ENCODE measurements at places on chromosomes 6 and 20.

GRCh38 chr6:83613378-83613777 is 95.5 kb downstream of the SNAP91 start:
- no peak for DNase-seq

DNA sequence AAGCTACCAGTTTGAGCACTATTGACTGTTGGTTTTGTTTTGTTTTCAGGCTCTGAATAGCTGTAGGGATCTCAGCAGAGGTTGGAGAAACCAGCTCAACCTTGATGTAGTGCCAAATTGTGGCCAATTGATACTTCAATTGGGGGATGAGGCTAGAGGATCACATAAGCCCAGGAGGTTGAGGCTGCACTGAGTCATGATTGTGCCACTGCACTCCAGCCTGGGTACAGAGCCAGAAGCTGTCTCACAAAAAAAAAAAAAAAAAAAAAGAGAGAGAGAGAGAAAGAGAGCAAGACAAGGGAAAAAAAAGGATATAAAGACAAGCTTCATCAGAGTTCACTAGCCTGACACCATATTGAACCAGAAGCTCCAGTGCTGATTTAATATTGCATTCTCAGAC is 702.1 kb downstream of the FRK start:
- DNase-seq = no peak

GRCh38 chr6:53179961-53180651 is 31.5 kb upstream of the GCM1 start:
- DNase-seq = no peak

DNA sequence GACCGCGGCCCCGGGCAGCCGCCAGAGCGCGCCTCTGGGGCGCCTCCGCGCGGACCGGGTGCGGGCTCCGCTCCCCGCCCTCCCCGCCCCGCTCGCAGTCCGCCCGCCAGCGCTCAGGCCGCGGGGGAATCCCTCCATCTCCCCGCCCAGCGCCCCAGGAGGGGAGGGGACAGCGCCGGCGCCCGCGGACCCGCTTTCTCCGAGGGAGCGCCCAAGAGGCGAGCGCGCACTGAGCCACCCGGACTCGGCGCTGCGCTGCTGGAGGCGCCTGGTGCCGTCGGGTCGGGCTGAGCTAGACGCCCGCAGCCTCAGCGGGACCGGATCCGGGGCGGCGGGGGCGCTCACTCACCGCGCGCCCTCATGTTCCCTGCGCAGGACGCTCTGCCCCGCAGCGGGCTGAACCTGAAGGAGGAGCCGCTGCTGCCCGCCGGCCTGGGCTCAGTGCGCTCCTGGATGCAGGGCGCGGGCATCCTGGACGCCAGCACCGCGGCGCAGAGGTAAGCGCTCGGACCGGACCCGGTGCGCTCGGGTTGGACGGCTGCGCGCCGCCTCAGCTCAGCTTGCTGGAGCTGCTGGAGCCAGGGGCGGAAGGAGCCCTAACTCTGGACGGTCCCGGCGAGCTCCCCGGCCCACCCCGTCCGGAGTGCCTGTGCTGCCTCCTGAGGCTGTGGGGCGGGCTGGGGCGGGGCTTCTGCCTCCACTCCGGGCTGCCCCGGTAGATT is 867 bp downstream of the EBF4 start:
- DNase-seq = peak; percentile 33

DNA sequence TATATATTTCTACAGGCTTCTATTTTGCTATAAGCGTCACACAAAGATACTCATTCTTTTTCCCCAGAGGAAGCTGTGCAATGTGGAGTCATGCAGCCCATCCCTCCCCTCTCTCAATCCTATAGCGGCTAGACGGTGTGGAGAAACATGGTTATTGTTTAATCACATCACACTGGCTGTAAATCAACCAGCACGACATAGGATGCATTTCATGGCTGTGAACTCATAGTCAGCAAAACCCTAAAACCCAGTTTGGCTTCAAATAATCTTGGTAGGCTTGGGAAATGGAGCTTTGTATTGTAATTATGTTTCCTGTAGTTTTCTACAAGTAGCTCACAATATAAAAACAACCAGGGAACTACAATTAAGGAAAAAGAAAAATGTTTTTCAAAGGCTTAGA is 16.8 kb downstream of the FOXC1 start:
- no peak for DNase-seq

DNA sequence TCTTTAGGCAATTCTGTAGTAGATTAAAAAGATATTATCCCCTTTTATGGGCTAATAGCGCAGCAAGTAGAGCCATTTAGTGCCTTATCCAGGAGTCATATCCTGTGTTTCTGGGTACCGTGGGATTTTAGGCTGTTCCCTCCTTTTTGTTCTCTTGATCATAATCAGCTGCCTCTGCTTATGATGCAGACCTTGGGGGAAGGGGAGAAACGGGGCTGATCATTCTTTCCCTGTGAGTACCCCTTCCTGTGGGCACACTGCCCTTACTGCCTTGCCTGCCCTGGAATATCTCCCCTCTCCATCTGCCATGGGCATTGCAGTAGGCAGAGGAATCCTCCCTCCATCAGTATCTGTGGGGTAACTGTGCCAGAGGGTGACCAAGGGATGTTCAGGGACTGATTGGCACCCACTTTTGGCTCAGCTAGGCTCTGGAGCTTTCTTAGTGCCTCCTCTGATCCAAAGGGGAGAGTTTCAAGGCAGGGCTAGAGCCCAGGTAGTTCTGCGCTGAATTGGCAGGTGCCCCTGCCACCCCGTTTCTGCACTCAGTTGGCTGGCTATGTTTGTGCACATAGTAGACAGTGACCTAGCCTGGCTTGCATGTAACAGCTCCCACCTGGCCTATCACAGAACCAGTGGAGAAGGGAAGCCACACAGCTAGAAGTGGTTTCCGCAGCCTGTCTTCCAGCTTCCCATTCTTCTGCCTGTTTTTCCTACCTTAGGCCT is 103.3 kb downstream of the FIG4 start:
- DNase-seq = no peak

GRCh38 chr6:43435682-43436437 is 8.5 kb downstream of the ABCC10 start:
- no peak for DNase-seq

- DNase-seq = no peak
Measured at GRCh38 chr6:138510093-138510492, 10.8 kb upstream of the NHSL1 start.

DNA sequence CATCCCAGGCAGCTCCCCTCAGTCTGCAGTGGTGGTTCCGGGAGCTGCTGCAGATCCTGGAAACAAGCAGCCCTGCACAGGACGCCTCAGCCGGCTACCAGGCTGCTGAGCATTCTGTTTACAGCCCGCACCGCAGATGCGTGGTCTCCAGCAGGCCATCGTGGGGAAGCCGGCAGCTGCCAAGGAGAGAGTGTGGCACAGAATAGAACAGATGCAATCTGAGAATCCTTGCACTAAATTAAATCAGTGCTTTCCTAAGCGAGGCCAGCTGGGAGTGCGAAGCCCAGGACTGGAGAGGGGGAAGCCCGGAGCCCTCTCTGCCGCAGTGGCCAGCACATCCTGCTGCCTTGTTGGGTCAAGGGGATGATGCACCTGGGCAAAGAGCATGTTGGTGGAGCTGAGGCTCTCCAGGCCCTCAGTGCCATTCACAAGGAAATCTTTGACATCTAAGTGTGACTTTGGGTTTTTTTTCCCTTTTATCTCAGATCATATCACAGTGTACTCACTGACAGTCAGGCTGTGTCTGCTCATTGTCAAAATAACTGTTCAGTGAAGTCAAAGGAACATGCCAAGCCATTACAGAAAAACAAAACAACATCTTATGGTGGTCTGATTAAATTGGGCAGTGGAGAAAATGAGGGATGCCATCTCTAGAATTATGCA is 118.1 kb downstream of the SYNDIG1 start:
- DNase-seq = no peak

GRCh38 chr20:46128310-46129151 is 10.4 kb downstream of the CD40 start:
- no peak for DNase-seq

DNA sequence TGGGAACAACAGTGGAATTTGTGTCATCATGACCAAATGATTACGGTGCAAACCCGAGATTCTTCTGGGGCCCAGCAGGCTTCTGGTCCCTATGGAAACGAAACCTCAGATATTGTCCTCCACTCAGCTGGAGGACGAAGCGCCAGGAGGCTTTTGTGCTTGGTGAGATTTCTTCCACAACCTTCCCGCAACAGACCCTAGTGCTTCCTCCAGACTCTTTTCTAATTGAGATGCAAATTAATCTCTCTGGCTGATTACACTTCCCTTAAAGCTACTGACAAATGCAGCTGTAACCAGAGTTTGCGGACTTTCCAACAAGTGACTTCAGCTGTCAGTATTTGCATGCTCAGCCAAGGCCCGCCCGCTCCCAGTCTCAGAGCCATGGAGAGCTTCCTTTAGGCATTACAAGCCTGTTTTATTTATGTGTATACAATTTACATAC is 96.0 kb downstream of the INSM1 start:
- no peak for DNase-seq

DNA sequence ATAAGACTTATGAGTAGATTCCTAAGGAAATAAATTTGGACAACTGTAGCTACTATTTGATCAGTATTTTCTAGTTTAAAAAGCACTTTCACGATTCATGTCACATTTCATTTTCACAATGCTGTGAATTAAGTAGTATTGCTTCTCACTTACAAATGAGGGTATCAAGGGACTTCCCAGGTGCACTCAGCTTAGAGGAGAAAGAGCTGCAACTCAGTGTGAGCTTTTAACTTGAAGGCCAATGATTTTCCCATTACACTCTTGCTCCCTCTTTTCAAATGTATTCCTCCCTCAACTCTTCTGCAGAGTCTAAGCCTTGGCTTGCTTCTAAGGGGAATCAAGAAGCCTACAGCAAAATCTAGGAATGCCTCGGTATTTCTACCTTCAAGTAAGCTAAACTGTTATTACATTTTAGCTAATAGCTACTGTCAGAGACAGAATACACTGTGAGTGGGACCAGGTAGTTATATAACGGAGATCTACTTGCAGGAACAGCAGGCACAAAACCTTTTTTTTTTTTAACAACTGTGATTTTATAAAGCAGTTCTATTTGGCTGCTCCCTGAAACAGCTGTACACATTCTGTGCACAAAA is 339.0 kb downstream of the SYNE1 start:
- no peak for DNase-seq

- DNase-seq = no peak
Measured at GRCh38 chr6:41341580-41341979, 6.2 kb downstream of the NCR2 start.

- no peak for DNase-seq
Measured at GRCh38 chr6:123804787-123805540, 1.3 kb downstream of the NKAIN2 start.

DNA sequence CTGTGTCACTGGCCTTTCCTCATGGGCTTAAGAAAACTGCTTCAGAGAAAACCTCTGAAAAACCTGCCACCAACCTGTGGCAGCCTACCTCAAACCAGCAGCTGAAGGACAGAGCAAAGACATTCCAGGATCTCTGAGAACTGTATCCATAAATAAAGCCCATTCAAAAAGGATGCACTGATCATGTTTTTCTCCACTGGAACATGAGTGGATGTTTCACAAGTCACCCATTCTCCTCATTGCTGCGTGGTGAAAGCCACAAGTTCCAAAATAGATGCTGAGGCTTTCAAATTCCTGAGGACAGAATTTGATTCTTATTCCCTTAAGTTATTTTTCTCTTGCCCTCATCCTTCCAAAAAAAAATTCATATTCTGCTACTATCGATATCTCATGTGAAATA is 280.6 kb downstream of the KHDC1L start:
- DNase-seq = no peak

DNA sequence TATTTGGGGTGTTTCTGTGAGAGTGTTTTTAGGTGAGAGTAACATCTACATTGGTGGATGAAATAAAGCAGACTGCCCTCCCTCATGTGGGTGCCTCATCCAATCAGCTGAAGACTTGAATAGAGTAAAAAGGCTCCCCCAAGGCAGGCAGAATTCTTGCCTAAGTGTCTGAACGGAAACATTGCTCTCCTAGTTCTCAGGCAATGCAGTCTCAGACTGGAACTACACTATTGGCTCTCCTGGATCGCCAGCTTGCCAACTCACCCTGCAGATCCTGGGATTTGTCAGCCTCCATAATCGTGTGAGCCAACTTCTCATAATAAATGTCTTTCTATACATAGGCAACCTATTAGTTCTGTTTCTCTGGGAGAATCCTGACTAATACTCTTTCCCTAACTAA is 5.5 kb upstream of the TMEM170B start:
- no peak for DNase-seq

- no peak for DNase-seq
Measured at GRCh38 chr20:61125546-61126180, 126.4 kb upstream of the CDH4 start.

DNA sequence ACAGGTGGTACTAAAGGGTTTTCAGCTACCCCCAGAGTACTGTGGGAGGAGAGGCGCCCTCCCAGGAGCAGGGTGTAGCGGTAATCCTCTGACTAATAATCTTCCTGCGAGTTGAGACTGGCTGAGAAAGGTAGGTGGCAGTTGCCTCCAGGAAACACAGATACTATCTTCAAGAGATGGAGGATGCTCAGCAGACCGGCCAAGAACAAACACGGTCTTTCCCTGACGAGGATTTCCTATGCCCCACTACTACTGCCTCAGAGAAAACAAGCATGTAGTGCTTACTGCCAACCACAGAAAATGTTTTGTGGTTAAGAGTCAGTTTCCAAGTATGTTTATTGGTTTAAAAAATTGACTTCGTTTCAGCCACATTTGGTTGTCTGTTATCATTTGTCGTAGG is 26.8 kb downstream of the C6orf89 start:
- DNase-seq = peak; percentile 44

GRCh38 chr20:7505835-7506221 is 434.4 kb downstream of the HAO1 start:
- DNase-seq = no peak

DNA sequence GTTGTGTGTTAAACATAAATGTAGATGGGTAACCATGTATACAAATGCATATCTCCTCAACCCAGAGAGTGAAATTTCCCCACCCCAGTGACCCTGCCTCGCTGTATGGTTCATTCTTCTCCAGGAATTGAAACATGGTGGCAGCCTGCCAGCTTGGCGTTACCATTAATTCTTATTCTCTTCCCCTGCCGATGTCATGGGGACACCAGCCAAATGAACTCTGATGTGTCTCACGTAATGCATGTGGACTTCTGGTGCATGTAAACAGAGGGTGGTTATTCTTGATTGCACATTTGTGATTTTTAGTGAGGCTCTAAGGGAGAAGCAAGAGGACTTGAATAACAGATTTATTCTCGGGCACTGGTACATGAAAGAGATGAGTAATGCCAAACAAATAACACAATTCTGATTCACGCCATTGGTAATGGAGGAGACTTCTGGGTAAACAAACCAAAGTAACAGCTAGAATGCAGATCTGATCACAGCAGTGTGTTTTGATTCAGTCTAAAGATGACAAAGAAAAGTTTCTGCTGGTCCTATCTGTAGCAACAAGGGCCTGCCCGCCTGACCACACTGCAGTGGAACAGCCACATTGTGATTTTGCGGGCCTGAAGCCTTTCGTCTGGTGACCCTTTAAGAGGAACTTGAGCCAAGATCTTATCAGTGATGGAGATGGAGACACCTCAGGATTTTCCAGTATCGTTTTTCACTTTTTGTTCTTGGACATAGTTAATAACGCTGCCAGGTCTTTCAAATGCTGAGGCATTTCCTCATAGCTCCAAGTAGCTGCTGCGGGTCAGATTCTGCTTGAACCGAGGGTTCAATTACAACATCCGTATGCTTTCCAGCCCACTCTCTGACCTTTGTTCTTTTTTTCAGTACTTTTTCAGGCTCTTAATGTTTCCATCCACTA is 171.8 kb upstream of the AKAP12 start:
- DNase-seq = no peak

Measured in stimulated activated CD4-positive, alpha-beta T cell treated with anti-CD3 and anti-CD28 coated beads, Interleukin-2, amount 100 ng/mL, for 4 hours (primary cell).